ENCODE measurements at places on chromosomes 1 and 21.

GRCh38 chr21:15293240-15293639 is 228.4 kb upstream of the NRIP1 start:
- no peak for DNase-seq

DNA sequence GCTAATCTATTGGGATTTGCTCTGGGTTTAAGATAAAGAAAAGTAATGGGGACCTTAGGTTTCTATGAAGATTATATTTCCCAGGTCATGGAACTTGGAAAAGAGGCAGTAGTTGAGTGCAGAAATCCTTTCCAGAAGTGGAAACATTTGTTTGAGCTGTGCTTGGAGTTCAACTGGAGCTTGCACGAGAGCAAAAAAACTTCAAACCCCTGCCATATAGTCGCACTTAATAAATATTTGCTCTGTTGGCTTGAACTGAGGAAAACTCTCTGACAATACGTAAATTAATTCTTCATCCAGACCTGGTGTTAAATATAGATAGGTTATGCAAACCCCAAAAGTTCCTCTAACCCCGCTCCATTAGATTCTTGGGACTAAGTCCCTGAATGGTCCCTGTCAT is 52.8 kb upstream of the COL24A1 start:
- DNase-seq: no peak

DNA sequence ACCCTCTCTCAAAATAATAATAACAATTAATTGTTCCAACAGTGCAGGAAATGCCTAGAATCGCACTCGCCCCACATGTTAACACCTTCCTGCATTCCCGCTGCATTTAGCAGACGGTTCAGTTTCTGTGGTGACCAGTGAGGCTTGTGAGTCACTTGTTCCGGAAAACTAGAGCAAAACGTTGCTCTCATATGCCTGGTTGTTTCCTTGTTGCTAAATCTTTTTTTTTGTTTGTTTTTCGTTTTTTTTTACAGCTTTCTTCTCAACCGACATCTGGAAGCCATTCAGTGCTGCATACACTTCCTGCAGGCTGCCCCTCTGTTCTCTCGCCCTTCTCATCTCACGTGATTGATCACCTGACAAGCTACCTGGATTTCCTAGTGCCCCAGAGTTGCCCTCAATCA is 56.9 kb upstream of the TMPRSS2 start:
- DNase-seq: no peak

DNA sequence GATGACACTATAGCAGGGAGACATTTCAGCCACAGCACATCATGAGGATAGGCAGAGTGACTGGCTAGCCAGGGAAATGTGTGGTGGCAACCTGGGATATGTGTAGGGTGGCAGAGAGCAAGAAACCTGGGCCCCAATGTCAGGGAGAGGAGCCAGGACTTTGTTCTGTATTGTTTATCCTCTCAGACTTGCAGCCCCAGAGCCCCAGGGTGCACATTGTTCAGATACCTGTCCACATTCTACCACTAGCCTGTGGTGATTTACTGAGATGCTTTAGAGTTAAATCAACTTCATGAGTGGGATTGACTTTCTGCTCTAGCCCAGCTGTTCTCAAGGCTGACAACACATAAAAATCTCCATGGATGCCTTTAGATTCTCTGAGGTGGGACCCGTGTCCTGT is 61.5 kb downstream of the MAB21L3 start:
- DNase-seq: no peak

- peak; percentile 25 for DNase-seq
Observed at GRCh38 chr1:33055210-33056008, 18.7 kb upstream of the AK2 start.

DNA sequence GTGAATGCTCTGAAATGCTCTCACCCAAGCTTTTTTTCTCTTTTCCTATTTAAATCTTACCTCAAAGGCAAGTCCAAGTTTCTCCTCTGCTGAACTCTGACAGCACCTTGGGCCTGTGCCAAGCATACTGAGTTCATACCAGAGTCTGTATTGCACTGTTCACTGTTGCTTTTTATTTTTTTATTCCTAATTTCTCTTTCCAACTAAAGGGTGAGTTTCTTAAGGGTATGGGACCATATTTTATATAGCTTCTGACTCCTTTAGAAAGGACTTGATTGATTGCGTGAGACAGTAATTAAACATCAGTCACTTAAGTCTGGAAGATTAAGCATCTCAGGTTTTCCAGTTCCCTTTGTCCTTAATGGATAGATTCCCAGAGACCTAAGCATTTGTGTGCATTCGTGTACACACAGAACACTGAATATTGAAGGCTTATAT is 69.9 kb downstream of the CACHD1 start:
- no peak for DNase-seq

GRCh38 chr21:42294273-42294880 is 20.8 kb downstream of the TFF3 start:
- no peak for DNase-seq

GRCh38 chr21:33761441-33762036 is 119.2 kb downstream of the ITSN1 start:
- no peak for DNase-seq

GRCh38 chr1:150799089-150799488 is 9.0 kb downstream of the CTSK start:
- no peak for DNase-seq

- no peak for DNase-seq
Observed at GRCh38 chr1:174719194-174719593, 271.4 kb downstream of the GPR52 start.

DNA sequence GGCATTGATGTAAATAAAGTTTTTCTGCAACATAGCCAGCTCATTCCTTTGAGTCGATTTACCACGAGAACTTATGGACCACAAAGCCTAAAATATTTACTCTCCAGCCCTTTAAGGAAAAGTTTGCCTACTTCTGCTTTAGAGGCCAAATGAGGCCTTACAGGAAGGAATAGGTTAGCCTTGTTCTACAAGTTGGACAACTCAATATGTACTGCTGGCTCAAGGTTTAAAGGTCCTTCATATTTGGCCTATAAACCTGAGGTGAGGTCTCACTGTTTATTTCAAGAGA is 144.5 kb upstream of the DNAH14 start:
- DNase-seq: no peak

DNA sequence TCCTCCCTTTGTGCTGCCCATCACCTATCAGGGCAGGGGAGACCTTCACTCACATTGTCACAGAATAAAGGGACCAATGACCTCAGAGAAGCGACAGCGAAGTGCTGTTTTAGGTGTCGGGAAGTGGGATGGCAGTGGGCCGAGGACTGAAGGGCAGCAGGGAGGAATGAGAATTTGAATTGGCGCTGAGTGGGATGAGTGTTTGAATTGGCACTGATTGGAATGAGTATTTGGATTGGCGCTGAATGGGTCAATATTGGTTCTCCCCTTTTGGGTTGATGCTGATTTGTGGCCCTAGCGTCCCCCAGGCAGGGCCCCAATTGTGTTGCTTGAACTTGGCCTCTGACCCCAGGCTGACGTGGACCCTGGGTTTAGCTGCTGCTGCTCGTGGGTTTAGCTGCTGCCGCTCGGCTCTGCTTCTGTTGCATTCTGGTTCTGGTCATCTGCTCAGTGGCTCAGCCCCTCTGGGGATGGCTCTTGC is 12.4 kb upstream of the UMODL1 start:
- no peak for DNase-seq

GRCh38 chr1:165365341-165365740 is 8.8 kb upstream of the LMX1A start:
- DNase-seq: no peak

DNA sequence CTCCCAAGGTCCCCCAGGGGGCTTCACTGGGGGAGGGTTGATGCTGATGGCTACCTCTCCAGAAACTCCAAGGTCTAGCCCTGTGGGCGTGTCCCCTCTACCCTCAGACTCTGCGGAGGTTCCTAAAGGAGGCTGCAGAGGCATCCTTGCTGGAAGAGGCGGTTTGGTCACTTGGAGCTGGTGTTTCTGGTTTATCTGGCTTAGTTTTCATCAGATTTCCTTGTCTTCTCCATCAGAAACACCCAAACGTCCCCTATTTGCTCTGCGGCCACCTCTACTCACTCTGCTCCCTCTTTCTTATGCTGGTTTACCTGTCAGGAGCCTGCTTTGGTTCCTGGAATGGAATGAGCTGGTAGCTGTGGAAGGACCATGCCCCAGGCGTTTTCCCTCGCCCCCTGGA is 2.5 kb downstream of the PKP1 start:
- no peak for DNase-seq

DNA sequence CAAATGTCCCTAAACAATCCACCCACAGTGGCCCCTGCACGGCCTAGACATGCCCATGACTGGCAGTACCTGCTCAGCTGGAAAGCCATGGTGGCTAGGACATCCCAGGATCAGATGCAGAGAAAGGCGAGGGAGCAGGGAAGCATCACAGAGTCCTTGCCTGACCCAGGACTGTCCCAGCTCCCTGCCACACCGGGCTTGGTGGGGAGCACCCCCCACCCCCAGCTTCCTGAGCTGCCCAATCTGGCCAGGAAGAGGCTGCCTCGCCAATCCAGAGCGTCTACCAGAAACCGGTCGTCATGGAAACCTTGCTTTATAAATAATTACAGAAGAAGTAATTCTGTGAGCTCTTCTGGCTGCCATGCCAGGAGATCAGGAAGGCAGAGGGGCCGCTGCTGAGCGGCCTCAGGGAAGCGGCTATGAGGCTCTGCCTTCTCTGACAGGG is 34.8 kb downstream of the ACOT7 start:
- DNase-seq: peak; percentile 22

DNA sequence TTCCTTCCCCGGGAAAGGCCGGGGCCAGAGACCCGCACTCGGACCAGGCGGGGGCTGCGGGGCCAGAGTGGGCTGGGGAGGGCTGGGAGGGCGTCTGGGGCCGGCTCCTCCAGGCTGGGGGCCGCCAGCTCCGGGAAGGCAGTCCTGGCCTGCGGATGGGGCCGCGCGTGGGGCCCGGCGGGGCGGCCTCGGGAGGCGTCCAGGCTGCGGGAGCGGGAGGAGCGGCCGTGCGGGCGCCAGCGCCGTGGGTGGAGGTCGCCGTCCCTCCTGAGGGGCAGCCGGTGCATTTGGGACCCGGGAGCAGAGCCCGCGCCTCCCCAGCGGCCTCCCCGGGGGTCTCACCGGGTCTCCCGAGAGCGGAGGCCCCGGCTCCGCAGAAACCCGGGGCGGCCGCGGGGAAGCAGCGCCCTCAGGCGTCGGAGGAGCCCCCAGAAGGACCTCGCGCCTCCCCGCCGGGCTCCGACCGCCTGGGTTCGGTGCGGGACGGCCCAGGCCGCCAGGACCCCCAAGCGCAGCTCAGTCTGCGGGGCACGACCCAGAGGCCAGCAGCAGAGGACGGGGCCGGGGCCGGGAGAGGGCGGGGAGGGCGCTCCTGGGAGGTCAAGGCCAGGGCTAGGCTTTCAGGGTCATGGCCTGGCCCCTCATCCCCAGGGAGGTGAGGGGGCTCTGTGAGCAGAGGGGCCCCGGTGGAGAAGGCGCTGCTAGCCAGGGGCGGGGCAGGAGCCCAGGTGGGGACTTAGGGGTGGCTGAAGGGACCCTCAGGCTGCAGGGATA is 7.2 kb upstream of the SLX9 start:
- DNase-seq: peak; percentile 56

DNA sequence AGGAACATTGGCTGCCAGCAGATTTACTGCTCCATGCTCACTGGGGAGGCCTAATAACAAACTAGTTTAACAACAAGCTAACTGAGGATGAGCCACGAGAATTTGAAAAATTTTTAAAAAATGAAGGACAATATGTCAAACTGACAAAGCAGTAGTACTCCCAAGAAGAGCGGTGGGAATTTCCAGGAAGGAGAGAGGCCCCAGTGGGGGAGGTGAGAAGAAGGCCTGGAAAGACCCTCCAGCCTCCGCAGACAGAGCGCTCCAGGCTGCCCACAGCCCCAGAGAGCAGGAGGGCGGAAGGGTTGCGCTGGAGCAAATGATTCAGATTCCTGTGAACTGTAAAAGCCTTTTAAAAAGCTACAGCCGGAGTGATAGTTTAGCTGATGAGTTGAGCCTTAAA is 78.5 kb downstream of the SIPA1L2 start:
- DNase-seq: no peak

DNA sequence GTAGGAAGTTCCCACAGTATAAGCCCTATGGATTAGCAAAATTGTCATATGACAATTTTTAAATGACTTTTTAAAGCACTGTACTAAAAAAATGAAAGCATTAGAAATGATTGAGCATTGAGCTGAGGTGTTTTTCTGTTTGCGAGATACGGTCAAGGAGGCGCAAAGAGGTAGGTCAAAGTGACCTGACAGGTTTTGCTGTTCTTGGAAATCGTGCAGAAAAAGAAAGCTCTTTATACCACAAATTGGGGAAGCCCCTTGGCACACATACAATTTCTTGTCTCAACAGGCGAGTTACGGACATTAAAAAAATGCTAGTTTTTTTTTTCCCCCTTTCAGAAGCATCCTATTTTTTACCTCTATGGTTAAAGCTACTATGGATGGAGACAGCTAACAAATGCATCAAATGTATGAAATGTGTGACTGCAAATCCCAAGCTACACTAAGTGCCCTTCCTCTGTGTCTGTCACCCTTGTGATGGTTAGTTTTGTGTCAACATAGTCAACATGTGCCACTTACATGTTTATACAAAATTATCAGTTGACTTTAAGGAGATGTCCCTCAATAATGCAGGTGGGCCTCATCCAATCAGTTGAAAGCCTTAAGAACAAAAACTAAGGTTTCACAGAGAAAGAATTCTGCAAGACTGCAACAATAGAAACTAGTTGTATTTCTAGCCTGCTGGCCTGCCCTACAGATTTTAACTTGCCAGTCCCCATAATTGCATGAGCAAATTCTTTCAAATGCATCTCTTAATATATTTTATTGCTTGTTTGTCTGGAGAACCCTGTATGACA is 29.3 kb downstream of the CRYZ start:
- no peak for DNase-seq

GRCh38 chr1:17846341-17846740 is 91.2 kb downstream of the ACTL8 start:
- no peak for DNase-seq

DNA sequence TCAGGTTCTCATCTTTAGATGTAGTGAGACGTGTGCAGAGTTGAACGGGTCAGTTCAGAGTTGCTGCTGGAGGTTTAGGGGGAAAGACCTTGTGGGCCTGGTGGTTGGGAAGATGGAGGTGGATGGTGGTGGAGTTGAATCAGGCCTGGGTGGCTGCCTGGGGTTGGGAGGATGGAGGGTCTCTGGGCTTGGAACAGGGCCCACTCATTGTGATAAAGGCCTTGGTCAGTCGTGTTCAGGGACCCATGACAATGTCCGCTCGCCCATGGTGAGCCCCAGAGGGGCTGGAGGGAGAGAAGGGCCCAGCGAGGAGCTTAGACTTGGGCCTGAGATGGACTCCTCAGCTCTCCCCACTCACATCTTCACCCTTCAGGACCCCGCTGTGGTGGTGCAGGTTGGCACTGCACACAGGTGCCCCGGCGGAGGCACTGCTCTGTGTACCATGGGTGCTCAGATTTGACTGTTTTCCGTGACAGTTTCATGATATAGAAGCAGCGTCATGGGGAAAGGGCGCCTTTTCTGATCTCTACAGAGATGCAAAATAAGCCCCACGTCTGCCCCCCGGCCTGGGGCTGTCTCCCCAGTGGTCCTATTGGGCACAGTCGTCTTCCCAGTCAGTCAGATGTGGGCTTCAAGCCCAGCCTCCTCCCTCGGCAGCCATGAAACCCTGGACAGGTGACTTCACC is 39.2 kb downstream of the DISP3 start:
- no peak for DNase-seq

- DNase-seq: no peak
Observed at GRCh38 chr21:34599534-34600101, 15.3 kb downstream of the RCAN1 start.

All from DND-41 (cell line).